Sigmoid colon (tissue), 7 donors: ENCODE measurements at places on chromosomes 12 and 14. TPM values are rescaled to one million over a fixed set of nuclear protein-coding genes. Genes with fewer than 3 reads are reported as not detected.

Gene VPS29
- total RNA-seq = 209 TPM

Gene RNF212B
- total RNA-seq = not detected

Gene ST8SIA1
- total RNA-seq = 23.5 TPM

Gene ALKBH1
- total RNA-seq = 11.4 TPM

Gene CMA1
- total RNA-seq = not detected

Gene COPZ1
- 74.2 TPM for total RNA-seq

Gene NINJ2
- total RNA-seq = 4.3 TPM

- no peak overlapping the region for H3K4me3 ChIP-seq
- H3K4me1 ChIP-seq = no peaks in the 10 kb centered on the region
- no peak overlapping the region for H3K27ac ChIP-seq
- no peak for DNase-seq
- H3K27me3 ChIP-seq = no peaks in the 10 kb centered on the region
Measured at GRCh38 chr14:105427936-105428485, 8.4 kb downstream of the MTA1 start.

DNA sequence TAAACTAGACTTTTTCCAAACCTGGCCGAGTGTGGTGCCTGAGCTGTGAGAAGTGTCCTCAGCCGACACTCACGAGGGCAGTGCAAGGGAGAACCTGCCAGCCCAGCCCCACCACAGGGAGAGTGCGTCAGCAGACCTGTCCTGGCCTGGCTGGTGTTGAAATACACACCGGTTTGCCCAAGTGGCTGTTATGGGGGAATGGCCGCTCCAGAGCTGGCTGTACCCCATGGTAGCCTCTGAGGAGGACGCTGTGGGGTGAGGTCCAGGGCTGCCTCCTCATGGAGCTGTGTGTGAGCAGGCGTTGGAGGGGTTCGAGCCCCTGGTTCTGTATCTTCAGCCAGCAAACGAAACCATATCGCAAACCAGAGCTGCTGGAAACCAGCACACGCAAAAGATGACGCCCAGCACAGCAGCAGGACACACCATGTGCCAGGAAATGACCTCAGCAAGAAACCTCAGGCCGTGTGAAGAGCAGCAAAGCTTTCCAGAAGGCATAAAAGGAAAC is 9.4 kb downstream of the ANKRD9 start:
- peaks cover 27% of the 10 kb centered on the region for H3K36me3 ChIP-seq
- peak overlapping the region; percentile 85 for H3K27ac ChIP-seq
- H3K4me3 ChIP-seq = no peak overlapping the region
- H3K4me1 ChIP-seq = peaks cover 21% of the 10 kb centered on the region
- H3K27me3 ChIP-seq = no peaks in the 10 kb centered on the region
- peak; percentile 93 for DNase-seq

DNA sequence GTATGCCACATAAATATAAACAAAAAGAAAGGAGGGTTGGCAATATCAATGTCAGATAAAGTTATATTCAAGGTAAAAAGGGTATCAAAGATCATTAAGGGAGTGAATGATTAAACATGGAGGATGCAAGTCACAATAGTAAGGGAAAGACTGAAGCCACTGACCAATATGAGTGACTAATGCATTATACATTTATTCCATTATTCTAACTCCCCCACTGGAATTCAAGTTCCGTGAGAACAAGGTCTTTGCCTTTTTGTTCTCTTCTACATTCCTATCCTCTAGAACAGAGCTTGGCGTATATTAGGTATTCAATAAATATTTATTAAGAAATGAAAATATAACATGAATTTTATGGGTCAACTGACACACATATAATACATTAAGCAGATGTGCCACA is 30.7 kb downstream of the MAP4K5 start:
- no peak overlapping the region for H3K4me3 ChIP-seq
- H3K27ac ChIP-seq = no peak overlapping the region
- H3K4me1 ChIP-seq = no peaks in the 10 kb centered on the region
- H3K36me3 ChIP-seq = no peaks in the 10 kb centered on the region
- no peaks in the 10 kb centered on the region for H3K27me3 ChIP-seq

- no peaks in the 10 kb centered on the region for H3K27me3 ChIP-seq
- H3K4me1 ChIP-seq = peaks cover 7% of the 10 kb centered on the region
- H3K27ac ChIP-seq = no peak overlapping the region
- no peak overlapping the region for H3K4me3 ChIP-seq
Measured at GRCh38 chr14:100124551-100125088, 34.8 kb downstream of the DEGS2 start.

DNA sequence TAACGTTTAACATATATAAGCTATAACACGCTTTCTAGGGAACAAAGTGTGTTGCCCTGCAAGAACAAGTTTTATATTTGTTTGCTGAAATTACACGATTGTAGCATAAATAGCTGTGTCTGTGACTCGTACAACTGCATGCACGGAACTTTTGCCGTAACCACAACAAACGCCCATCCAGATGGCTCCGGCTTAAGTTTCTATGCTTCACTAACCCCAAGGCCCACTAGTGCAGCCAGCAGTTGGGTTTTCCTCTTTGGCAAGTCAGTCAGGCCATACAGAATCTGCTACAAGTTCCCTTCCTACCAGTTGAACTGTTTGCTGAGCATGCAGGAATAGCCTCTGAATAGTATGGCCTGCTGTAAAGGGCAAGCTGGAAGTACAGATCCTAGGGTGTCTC is 12.1 kb downstream of the CSRP2 start:
- no peak overlapping the region for H3K4me3 ChIP-seq
- no peak for DNase-seq
- peaks cover 37% of the 10 kb centered on the region for H3K4me1 ChIP-seq
- no peak overlapping the region for H3K27ac ChIP-seq

GRCh38 chr12:66065150-66065549 is 65.4 kb downstream of the LLPH start:
- H3K36me3 ChIP-seq = no peaks in the 10 kb centered on the region
- H3K4me3 ChIP-seq = no peak overlapping the region
- H3K4me1 ChIP-seq = no peaks in the 10 kb centered on the region
- no peaks in the 10 kb centered on the region for H3K27me3 ChIP-seq
- no peak overlapping the region for H3K27ac ChIP-seq

- H3K4me1 ChIP-seq = no peaks in the 10 kb centered on the region
- H3K36me3 ChIP-seq = no peaks in the 10 kb centered on the region
- no peak for DNase-seq
- no peak overlapping the region for H3K4me3 ChIP-seq
Measured at GRCh38 chr12:125683748-125684381, 618.6 kb downstream of the AACS start.

- DNase-seq = no peak
- H3K4me1 ChIP-seq = peaks cover 7% of the 10 kb centered on the region
- H3K27ac ChIP-seq = no peak overlapping the region
- no peaks in the 10 kb centered on the region for H3K27me3 ChIP-seq
Measured at GRCh38 chr12:46414591-46415268, 42.2 kb upstream of the SLC38A2 start.

- no peak for DNase-seq
- H3K4me3 ChIP-seq = peak within 1 kb of the TSS; percentile 46
- no peaks in the 10 kb centered on the region for H3K36me3 ChIP-seq
- H3K27ac ChIP-seq = no peak within 1 kb of the TSS
Measured at GRCh38 chr12:109308534-109309380, at the start of gene FOXN4. Gene FOXN4, minus strand, starts transcription at chr12:109309284. Its CDS starts 963 bp downstream, at chr12:109308321.

- no peak overlapping the region for H3K4me3 ChIP-seq
- no peak overlapping the region for H3K27ac ChIP-seq
- no peaks in the 10 kb centered on the region for H3K27me3 ChIP-seq
- H3K36me3 ChIP-seq = no peaks in the 10 kb centered on the region
- no peak for DNase-seq
- H3K4me1 ChIP-seq = peaks cover 18% of the 10 kb centered on the region
Measured at GRCh38 chr14:99195602-99196309, 76.2 kb downstream of the BCL11B start.

DNA sequence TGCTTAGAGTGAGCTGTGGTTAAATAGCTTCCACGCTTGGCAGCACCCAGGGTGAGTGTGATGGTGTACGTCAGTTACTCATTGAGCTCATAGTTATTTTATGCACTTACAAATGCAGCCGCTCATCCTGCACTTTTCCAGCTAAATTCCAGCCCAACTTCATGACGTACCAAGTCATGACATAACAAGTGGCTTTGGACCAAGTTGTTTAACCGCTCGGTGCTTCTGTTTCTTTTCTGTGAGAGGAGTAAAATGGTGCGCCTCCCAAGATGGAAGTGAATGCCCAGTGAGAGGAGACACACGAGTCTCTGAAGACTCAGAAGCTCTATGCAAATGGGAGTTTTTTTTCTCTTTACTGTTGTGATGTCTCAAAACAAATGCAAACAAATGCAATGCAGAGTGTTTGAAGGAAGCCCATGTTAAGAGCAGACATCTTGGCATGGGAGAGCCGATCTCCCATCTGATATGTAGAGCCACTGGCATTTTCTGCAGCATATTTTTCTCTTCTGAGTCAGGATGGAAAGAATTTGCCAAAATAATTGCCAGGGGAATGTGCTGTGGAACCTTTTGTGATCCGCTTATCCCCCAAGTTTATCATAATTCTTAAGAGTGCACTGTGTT is 72.2 kb downstream of the FBXW8 start:
- peak overlapping the region; percentile 6 for H3K4me3 ChIP-seq
- DNase-seq = no peak
- peaks cover 4% of the 10 kb centered on the region for H3K4me1 ChIP-seq
- H3K27me3 ChIP-seq = no peaks in the 10 kb centered on the region

- no peak for DNase-seq
- H3K27ac ChIP-seq = no peak overlapping the region
- no peak overlapping the region for H3K4me3 ChIP-seq
- no peaks in the 10 kb centered on the region for H3K4me1 ChIP-seq
Measured at GRCh38 chr14:103374121-103374520, 11.1 kb upstream of the MARK3 start.

GRCh38 chr12:95213119-95213518 is 4.1 kb downstream of the FGD6 start:
- DNase-seq = no peak
- H3K36me3 ChIP-seq = peaks cover 3% of the 10 kb centered on the region
- H3K4me1 ChIP-seq = peaks cover 28% of the 10 kb centered on the region
- H3K27me3 ChIP-seq = no peaks in the 10 kb centered on the region

GRCh38 chr12:117819160-117819559 is 149.6 kb downstream of the KSR2 start:
- H3K27me3 ChIP-seq = no peaks in the 10 kb centered on the region
- H3K4me3 ChIP-seq = no peak overlapping the region
- H3K27ac ChIP-seq = no peak overlapping the region
- no peaks in the 10 kb centered on the region for H3K36me3 ChIP-seq

GRCh38 chr12:5455045-5455444 is 23.1 kb downstream of the NTF3 start:
- H3K4me1 ChIP-seq = no peaks in the 10 kb centered on the region
- H3K36me3 ChIP-seq = no peaks in the 10 kb centered on the region
- no peak overlapping the region for H3K4me3 ChIP-seq
- H3K27ac ChIP-seq = no peak overlapping the region
- no peak for DNase-seq

GRCh38 chr14:26743284-26743683 is 145.5 kb upstream of the NOVA1 start:
- no peaks in the 10 kb centered on the region for H3K27me3 ChIP-seq
- no peak overlapping the region for H3K27ac ChIP-seq
- no peaks in the 10 kb centered on the region for H3K4me1 ChIP-seq
- no peak for DNase-seq
- H3K4me3 ChIP-seq = no peak overlapping the region

- peaks cover 8% of the 10 kb centered on the region for H3K36me3 ChIP-seq
- H3K27me3 ChIP-seq = no peaks in the 10 kb centered on the region
- no peak overlapping the region for H3K27ac ChIP-seq
- DNase-seq = no peak
- H3K4me1 ChIP-seq = no peaks in the 10 kb centered on the region
Measured at GRCh38 chr12:27730097-27730588, 19.5 kb downstream of the MRPS35 start.

- no peaks in the 10 kb centered on the region for H3K27me3 ChIP-seq
- H3K4me1 ChIP-seq = peaks cover 40% of the 10 kb centered on the region
- H3K36me3 ChIP-seq = no peaks in the 10 kb centered on the region
Measured at GRCh38 chr12:95117178-95117599, 43.8 kb upstream of the NR2C1 start.

DNA sequence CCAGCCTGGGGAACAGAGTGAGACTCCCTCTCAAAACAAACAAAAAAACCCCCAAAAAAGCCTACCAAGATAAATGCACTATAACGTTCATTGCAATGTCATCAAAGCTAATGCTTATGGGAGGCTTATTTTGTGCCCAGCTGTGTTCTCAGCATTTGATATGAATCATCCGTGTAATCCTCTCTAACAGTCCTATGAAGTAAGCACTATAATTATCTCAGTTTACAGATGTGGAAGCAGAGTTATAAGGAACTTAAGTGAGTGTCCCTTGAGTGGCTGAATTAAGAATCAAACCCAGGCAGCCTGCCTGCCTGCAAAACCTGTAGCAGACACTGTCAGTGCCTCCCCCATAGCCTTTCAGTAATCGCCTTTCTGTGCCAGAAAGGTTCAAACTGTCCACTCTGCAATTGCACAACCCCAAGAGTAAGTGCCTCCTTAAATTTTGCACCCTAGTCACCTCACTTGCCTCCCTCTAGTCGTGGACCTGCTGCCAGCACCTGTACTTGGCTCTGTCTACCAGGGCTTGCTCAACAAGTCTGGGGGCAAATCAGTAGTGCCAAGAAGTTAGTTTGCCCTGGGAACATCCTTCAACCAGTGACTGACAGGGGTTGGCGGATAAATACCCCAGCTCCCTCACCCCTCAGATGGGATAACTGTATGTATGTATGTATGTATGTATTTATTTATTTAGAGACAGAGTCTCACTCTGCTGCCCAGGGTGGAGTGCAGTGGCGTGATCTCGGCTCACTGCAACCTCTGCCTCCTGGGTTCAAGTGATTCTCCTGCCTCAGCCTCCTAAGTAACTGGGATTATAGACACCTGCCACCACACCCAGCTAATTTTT is 23.8 kb upstream of the PPP1CC start:
- no peak for DNase-seq
- no peaks in the 10 kb centered on the region for H3K27me3 ChIP-seq
- no peak overlapping the region for H3K4me3 ChIP-seq
- H3K36me3 ChIP-seq = no peaks in the 10 kb centered on the region
- no peaks in the 10 kb centered on the region for H3K4me1 ChIP-seq

DNA sequence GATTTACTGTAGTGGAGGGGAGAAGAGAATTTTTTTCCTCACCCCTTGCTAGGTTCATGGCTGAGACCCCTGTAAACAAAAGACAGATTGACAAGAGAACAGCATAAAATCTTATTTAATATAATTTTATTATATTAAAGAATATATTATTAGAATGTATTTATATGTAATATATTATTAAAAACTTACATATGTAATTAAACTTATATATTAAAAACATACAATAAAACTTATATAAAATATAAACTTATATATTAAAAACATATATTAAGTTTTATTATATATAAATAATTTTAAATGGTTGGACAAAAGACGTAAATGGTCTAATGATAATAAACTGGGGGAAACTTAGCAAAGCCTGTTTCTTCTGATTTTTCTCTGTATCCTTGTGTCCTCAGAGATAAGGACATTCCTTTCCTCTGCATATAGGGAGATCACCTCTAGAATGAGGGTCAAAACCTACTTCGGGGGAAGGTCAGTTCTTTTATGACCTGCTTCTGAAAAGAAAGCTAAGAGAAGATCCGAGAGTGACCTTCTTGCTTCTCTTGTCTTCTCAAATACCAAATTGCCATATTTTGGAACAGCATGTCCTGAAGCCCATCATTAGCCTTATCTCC is 8.9 kb upstream of the PPM1H start:
- H3K36me3 ChIP-seq = no peaks in the 10 kb centered on the region
- H3K4me3 ChIP-seq = no peak overlapping the region
- H3K27me3 ChIP-seq = no peaks in the 10 kb centered on the region

GRCh38 chr12:103855036-103855712 is 14.1 kb upstream of the NT5DC3 start:
- DNase-seq = no peak
- H3K4me3 ChIP-seq = no peak overlapping the region
- H3K27me3 ChIP-seq = no peaks in the 10 kb centered on the region
- H3K4me1 ChIP-seq = peaks cover 93% of the 10 kb centered on the region
- H3K36me3 ChIP-seq = no peaks in the 10 kb centered on the region

- H3K36me3 ChIP-seq = no peaks in the 10 kb centered on the region
- DNase-seq = no peak
- no peaks in the 10 kb centered on the region for H3K4me1 ChIP-seq
Measured at GRCh38 chr12:51326698-51327439, 2.9 kb upstream of the BIN2 start.
